ENCODE measurements at places on chromosomes 16 and 17.

GRCh38 chr17:35377706-35378105, 4.3 kb upstream of the SLFN11 start:
- DNase-seq, result peak; percentile 26

GRCh38 chr16:17302214-17302613, 168.5 kb downstream of the XYLT1 start:
- DNase-seq, result no peak

DNA sequence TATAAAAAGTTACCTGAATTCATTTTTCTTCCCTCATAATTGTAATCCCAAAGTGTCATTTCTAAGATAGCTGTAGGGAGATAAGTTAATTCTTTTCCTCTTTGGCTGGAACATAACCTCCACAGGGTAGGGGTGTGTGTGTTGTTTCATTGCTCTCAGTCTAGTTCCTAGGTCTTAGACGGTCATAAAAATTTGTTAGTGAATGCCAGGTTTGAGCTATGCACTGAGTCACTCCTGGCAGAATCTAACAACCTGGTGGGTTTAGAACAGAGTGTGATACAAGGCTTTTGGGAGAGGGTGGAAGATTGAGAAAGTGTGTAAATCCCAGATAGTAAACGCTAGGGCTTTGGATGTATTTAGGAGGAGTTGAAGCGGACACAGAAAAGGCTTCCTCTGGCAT, 894 bp upstream of the PHKG2 start:
- DNase-seq, result no peak

DNA sequence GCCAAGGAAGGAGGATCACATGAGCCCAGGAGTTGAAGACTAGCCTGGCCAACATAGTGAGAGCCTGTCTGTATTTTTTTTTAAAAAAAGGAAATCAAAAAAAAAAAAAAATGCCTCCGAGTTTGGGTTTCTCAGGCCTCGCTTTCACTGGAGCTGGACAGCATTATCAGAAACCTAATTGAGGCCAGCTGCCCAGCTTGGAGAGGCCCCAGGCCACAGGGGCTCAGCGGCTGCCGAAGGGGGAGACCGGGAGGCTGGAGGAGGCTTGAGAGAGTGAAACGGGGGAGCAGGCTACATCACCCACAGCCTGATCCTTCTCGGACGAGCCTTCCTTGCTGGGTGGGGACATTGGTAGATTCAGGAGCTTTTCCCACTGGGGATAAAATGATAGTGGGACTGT, 5.1 kb downstream of the TTYH2 start:
- DNase-seq, result no peak

DNA sequence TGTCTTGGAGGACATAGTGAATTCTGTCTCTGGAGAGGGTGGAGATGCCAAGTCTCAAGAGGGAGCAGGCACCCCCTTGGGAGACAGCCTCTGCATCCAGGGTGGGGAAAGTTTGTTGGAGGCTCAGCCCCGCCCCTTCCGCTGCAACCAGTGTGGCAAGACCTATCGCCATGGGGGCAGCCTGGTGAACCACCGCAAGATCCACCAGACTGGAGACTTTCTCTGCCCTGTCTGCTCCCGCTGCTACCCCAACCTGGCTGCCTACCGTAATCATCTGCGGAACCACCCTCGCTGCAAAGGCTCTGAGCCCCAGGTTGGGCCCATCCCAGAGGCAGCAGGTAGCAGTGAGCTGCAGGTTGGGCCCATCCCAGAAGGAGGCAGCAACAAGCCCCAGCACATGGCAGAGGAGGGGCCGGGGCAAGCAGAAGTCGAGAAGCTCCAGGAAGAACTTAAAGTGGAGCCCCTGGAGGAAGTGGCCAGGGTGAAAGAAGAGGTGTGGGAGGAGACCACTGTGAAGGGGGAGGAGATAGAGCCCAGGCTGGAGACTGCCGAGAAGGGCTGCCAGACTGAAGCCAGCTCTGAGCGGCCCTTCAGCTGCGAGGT, 5.2 kb downstream of the ZNF646 start:
- peak; percentile 77 for DNase-seq

- DNase-seq, result no peak
Measured at GRCh38 chr17:2594722-2595599, 1.5 kb downstream of the PAFAH1B1 start.

- DNase-seq, result no peak
Measured at GRCh38 chr16:600781-601180, 10.9 kb downstream of the RAB40C start.

- no peak for DNase-seq
Measured at GRCh38 chr17:50196036-50196435, 5.4 kb downstream of the COL1A1 start.

DNA sequence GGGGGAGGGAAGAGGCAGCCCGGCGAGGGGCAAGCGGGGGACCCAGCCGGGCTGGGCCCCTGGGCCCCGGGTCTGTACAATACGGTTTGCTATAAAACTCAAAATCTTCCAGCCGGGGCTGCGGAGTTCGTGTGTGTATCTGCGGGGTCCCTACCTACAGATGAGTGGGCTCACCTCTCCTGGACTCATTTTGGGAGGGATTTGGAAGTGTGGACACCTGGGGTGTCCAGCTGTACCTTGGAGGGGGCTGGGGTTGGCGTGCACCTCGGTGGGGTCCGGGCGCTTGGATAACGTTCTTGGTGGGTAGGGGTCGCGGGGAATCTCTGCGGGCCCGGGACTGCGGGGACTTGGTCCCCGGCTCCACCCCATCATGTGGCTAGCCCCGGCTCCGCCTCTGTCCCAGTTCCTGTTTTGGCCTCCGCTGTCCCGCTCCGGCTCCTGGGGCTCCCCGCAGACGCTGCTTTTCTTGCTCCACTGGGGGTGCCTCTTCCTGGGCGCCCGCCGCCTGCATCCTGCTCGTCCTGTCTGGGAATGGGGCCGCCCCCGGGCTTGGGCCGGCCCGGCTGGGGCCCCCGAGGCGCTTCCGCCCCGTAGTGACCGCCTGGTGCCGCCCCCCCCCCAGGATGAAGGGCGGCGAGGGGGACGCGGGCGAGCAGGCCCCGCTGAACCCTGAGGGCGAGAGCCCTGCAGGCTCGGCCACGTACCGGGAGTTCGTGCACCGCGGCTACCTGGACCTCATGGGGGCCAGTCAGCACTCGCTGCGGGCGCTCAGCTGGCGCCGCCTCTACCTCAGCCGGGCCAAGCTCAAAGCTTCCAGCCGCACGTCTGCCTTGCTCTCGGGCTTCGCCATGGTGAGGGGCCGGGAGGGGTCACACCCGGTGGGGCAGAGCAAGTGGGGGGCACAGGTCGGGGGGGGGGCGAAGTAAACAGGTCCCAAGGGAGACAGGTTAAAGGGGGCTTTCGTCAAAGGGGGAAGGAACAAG, at the start of gene ORAI3:
ORAI3 (plus strand) TSS at position 402 of the 983 bp plus-strand sequence; CDS start at position 624, 222 bp downstream.
- DNase-seq, result peak; percentile 78

DNA sequence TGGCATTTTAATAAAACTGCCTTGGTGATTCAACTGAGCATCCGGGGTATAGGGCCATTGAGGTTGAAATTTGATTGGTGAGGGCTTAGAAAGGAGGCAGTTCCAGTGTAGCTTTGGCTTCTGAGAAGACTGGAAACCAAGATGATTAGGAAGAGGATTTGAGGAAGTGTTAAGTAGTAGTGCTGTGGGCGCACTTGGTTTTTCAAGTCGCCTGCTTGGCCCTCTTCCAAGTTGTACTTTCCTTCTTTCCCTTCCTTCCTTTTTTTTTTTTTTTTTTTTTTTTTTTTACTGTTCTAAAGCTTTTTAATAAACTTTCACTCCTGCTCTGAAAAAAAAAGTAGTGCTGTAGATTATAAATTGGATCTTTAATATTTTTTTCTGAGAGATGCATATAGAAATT, 320.5 kb downstream of the UTP18 start:
- peak; percentile 91 for DNase-seq

DNA sequence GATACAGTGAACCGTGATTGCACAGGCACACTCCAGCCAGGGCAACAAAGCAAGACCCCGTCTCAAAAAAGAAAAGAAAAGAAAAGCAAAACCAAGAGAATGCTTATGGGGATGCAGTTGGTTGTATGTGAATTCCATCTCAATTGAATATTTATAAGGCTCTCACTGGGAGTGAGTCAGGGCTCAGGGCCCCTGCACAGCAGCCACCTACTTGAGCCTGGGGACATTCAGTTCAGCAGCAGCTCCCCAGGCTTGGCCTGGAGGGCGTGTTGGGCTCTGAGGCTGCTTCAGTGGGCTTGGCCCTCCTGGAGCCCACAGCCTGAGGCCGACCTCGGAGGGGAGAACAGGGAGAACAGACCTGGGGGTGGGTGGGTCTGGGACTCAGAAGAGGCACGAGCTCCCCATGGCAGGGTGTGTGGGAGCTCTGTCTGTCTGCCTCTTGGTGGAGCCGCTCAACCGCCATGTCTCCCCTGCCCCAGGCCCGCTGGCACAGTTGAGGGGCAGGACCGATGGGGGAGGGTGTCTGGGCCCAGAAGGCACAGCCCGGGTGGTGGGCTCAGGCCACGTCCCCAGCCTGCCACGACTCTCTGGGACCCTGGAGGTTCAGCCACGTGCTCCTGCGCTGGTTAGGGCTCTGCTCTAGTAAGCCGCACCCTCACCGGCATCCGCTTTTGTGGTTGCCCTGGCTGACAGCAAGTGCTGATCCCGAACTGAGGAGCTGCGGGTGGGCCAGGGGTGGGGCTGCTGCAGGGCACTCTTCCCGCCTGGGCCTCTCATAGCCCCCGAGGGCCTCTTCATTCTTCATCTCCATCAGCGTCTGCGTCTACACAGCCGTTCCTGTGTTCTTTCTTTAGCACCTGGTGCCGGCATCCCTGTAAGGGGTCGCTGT, 24.8 kb downstream of the ZFPM1 start:
- DNase-seq, result peak; percentile 41

DNA sequence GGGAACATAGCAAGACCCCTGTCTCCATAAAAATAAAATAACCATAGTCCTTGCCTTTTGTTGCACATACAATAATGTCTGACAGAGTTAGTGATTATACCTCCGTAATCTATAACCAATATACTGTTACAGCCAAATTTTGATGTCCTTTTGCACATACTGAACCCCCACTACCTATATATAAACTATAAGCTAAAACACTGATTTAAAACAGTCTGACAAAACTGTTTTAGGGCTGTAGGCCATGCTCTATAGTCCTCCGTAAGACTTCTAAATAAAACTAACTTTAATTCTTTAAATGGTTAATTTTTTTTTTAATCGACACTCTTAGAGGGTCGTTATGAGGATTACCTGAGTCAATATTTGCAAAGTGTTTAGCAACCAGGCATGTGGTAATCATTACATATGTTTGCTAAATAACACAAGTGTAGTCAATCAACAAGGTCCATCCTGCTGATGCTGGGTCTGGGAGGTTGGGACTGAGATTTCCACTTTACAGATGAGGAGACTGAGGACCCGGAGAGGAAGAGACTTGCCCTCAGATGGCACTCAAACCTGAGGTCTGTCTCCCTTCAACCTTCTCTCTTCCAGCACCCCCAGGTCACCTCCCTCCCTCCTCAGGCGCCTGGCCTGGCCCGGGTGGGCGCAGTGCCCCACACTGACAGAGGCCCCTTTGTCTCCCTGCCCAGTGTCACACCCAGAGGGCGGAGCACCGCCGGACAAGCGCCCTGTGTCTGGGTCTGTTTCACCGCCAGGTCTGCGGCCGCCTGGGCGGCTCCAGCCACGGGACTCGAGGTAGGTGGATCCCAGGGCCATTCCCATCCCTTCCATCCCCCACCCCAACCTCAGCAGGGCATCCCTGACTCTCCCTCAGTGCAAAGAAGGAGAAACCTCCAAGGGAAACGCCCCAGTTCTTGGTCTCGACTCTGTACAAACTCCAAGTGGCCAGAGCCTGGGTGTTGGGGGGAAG, 10.3 kb downstream of the ZNF385C start:
- DNase-seq, result no peak

DNA sequence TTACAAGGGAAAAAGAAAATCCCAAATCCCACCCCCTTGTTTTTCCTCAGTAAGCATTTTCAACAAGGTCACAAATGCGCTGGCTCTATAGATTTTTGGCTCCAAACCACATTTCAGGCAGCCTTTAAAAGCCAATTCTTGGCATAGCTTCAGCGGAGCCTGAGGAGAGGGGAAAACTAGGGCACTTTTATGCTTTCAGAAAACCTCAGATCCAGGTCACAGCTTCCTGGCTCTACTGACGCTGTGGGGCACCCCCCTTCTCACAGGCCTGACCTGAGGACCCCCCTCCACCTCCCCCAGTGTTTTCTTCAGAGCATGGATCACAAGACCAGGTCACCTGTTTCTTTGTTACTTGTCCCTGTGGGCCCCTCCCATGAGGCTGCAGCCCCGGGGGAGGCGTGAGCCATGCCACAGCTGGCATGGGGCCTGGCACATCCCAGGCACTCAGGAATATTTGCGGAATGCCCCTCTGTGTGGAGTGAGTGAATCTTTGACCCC, 30.1 kb upstream of the MTSS2 start:
- DNase-seq, result no peak

GRCh38 chr16:376817-377418, 4.9 kb downstream of the PGAP6 start:
- no peak for DNase-seq

- peak; percentile 39 for DNase-seq
Measured at GRCh38 chr17:34163646-34164045, 91.4 kb upstream of the CCL2 start.

- peak; percentile 70 for DNase-seq
Measured at GRCh38 chr16:89956505-89957215, 8.1 kb downstream of the DEF8 start.

- no peak for DNase-seq
Measured at GRCh38 chr17:27318633-27319032, 24.7 kb downstream of the WSB1 start.

All from MV-4-11 (cell line).